ENCODE measurements at places on chromosomes 16 and 17. TPM values are rescaled to one million over a fixed set of nuclear protein-coding genes. Genes with fewer than 3 reads are reported as not detected.
A peak's percentile ranks its signal among the peaks of the same experiment; 100 is the strongest.

- DNase-seq = no peak
These were observed 13.7 kb upstream of the GUCY2D start for GRCh38 chr17:7988750-7989178.

DNA sequence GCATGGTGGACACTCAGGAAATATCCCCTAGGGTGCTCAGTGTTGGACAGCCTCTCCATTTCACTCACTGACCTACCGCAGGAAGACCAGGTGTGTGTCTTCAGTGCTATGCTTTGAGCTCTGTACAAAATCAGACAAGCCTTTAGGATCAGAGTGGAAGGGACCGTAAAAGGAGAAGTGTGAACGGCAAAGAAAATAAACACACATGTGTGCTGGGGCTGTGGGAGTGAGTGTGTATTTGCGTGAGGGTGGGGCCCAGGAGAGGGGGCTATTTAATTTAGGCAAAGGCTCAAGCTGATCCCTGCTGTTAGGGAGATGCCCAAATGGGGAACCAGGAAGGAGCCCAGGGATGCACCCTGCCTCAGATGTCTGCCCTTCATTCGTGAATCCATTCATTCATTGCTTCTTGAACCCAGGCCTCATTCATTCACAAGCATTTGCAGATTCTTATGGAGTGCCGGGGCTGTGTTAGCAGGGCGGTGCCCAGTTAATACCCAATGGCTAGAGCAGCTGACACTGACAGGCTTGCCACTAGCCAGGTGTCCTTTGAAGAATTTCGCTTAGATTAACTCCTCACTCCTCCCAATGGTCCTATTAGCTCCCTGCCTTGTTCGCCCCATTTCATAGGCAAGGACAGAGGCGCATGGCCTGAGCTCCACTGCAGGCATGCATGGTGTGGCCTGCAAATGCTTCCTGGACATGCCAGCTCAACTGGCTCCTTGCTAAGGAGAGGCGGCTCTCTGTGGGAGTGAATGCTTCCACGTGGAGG, 296.7 kb upstream of the FOXF1 start:
- no peak for DNase-seq

- no peak for DNase-seq
These were observed 435.5 kb downstream of the MAF start for GRCh38 chr16:79165079-79165478.

DNA sequence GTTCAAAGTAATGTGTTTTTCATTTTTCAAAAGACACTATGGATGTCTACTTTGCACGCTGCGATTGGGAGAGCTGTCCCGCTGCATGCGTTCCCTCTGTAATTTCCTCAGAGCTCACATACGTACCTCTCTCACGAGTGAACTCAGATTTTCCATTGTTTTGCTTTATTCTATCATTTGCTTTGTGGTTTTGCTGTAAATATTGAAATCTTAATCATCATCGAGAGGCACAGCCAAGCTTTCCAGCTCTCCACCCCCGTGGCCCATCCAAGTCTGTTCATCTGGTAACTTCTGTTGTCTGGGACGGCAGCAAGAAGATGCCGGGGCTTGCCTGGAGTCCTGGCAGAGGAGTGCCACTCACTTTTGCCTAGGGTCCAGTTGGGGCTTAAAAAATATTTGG, 21.1 kb downstream of the TMC6 start:
- DNase-seq = no peak

The C17orf50 gene
- not detected for total RNA-seq

DNA sequence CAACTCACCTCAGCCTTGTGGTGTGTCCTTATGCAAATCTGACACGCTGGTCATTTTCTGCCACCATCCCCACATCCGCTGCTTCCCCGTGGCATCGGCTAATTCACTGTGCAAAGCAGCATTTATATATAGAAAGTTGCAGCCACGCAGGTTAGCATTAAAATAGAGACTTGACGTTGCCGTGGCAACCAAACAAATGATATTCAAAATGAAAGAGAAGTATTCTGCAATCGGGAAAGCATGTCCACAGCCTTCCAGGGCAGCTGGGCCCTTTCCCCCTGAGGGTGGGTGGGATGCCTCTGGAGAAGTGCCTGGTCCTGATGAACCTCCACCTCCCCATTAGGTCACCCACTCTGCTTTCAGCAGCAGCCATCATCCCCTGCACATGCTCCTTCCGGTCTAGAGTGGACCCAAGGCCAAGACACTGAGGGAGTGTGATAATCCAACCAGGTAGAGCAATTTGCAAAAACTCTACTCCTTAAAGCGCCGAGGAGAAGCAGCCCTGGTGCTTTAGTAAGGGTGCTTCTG, 138.7 kb downstream of the GAS7 start:
- peak; percentile 67 for DNase-seq

DNA sequence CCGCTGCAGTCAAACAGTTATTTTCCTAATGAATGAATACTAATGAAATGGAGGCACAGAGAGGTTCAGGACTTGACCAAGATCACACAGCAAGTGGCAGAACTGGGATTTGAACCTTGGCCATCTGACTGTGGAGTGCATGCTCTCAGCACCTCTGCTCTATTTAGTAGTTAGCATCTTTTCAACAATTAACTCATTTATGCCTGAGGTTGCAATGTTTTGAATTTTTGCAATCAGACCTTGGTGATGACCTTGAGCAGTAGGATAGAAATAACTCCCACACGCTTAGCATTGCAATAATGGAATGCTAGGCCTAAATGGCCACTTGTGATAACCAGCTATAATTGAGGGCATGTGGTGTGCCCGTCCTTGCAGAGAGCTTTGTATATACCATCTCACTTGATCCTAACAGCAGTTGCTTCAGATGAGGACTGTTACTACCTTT, 31.0 kb downstream of the NAGPA start:
- no peak for DNase-seq

All from Right ventricle myocardium inferior (tissue), 1 donor.